ENCODE measurements at places on chromosomes 1 and 21.

DNA sequence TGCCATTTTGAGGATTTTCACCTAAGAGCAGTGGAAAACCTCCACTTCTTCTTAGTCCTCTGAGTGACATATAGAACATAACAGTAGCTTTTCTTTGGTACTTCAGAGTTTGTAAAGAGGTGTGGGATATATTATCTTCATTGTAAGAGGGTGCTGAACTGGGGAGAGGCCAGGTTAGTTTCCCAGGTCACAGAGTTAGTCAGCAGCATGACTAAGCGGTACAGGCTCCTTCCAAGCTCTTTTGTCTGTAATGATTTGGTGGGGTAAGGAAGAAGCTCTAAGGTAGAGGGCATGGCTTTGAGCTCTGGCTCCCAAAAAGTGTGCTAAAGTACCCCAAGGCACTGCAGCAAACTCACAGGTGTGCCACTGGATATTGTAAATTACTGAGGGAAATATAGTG lies 325.0 kb upstream of the PLXNA2 start:
- DNase-seq: no peak

- no peak for DNase-seq
These were observed 38.4 kb upstream of the CD101 start for GRCh38 chr1:116962987-116963639.

- no peak for DNase-seq
These were observed 156.5 kb downstream of the PDE4B start for GRCh38 chr1:65949230-65949626.

GRCh38 chr1:205631768-205632668 lies at the start of gene ELK4:
Gene ELK4, minus strand, starts transcription at chr1:205632011. Its CDS starts 8,129 bp downstream, at chr1:205623882.
- peak; percentile 96 for DNase-seq

- peak; percentile 44 for DNase-seq
These were observed 11.9 kb upstream of the TCP10L start for GRCh38 chr21:32597205-32597604.

- no peak for DNase-seq
These were observed 10.9 kb upstream of the LRRC3 start for GRCh38 chr21:44444286-44444931.

DNA sequence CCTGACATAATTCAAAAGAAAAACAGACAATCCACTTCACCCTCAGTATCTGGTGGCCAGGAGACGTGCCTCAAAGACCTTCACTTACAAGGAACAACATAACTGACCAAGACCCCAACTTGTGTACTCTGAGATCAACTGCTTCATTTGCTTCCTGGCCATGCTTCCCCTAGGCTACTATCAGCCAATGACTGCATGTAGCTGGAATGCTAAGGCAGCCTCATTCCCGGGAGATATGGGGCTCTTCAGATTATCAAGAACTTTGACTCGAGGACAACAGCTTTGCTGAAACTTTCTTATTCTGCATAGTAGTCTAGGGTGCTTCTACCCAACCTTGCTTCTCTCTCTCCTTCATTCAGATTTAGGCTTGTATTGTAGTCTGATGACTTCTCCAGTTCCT lies 11.7 kb upstream of the UCK2 start:
- no peak for DNase-seq

- DNase-seq: no peak
These were observed 83.1 kb downstream of the VWA5B1 start for GRCh38 chr1:20373764-20374163.

DNA sequence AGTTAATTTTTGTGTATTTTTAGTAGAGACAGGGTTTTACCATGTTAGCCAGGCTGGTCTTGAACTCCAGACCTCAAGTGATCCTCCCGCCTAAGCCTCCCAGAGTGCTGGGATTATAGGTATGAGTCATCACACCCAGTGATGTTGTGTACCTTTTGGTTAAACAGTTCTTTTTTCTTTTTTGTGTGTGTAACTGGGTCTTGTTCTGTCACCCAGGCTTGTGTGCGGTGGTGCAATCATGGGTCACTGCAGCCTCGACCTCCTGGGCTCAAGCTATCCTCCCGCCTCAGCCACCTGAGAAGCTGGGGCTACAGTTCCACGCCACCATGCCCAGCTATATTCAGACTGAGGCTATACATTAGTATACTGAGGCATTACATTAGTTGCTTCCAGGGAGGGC lies 37.8 kb downstream of the GABPB2 start:
- no peak for DNase-seq

DNA sequence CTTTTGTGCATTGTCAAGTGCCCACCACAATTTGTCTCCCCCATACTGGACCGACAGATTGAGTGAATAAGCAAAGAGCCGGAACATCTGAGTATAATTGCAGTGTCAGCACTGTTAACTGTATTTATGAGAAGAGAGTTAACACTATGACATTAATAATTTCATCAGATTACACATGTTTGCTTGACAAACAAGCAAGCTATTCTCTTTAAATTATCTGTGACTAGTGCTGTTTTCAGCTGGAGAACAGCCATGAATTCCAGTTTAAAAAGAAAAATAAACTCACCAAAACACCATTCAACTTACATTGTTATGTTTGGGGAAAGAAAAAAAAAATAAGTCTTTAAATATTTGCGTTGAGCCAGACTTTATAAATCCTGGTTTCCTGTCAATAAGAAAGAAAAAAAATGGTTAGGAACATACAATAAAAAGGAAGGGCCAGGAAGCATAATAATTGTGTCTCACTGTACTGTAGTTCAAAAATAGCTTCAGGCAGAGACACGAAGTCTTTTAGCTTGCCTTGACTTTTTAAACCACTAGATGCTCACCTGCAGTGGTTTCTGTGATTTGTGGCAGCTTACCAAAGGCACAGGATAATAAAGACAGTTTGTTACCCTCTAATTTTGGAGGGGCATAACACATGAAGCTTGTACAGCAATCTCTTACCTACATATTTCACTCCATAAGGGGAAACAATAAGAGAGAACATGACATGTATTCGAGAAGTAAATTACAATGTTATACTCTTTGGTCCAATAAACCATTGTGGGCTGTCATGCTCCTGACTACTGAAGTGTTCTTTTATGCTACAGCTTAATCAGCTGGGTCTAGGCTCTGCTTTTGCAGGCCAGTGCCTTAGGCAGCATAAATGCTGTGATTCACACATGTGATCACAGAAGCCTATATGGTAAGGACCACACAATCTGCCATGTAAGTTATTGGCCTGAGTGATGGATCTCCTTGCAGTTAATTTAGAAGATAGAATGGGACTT lies 302.0 kb upstream of the ADGRL2 start:
- peak; percentile 84 for DNase-seq

GRCh38 chr21:38853421-38853919 lies 47.7 kb downstream of the ETS2 start:
- no peak for DNase-seq

GRCh38 chr1:228150120-228150460 lies 360 bp downstream of the GJC2 start:
- DNase-seq: no peak

DNA sequence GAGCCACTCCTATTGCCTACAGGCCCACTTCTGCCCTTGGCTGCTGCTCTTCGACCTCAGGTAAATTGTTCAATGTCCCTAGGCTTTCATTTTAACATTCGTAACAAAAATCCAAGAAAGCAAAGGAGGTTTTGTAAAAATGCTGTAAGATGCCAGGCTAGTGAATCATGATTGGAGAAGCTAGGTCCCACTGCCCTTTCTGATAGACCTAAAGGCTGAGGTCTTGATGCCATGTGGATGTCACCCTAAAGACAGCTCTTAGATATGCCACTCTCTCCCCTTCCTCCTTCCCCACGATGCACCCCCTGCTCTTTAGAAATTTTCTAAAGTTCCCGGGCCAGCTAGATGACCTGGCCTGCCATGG lies 9.9 kb upstream of the TMEM39B start:
- DNase-seq: no peak

GRCh38 chr21:32475162-32475812 lies 62.8 kb downstream of the EVA1C start:
- DNase-seq: peak; percentile 77

- no peak for DNase-seq
These were observed 17.8 kb upstream of the JAK1 start for GRCh38 chr1:64984106-64984505.

- DNase-seq: no peak
These were observed 48.4 kb upstream of the ZNF326 start for GRCh38 chr1:89946532-89946931.

DNA sequence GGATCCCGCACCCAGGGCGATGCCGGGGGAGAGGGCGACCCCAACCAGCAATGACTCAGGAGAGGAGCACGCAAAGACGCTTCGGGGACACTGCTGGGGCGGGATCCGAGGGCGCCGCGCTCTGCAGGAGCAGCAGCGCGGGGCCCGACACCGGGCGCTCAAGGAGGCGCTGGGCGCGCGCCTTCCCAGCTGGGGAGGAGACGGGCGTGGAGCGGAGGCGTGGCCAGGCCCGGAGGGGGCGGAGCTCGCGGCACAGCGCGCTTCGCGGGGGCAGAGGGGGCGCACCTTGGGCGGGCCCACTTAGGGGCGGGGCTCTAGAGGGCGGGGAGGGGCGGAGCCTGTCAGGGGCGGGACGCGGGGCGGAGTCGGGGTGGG lies 369 bp downstream of the SUMO3 start:
- peak; percentile 71 for DNase-seq

DNA sequence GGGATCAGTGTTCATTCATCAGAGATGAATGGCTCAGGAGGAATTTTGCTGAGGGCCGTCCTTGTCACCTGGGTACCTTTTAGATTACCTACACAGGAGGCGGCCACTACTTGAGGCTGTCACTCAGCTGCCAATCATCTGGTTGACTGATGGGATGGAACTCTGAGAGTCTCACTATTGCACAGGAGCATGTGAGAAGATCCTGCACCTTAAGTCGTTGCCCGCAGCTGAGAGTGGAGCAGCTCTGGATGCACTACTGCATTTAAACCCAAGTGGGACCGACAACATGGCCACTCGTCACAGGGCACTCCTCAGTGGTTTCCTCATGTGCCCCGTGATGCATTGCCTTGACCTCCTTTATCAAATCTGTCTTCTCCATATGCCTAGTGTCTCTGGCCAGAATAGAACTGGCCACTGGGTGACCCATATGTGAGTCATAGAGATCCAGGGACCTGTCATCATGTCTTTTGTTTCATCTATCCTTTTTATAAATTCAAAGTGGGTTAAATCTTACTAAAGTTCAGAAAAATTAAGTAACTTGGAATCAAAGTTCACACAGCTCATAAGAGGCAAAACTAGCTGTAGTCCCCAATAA lies 165.5 kb downstream of the ZSCAN20 start:
- DNase-seq: no peak

DNA sequence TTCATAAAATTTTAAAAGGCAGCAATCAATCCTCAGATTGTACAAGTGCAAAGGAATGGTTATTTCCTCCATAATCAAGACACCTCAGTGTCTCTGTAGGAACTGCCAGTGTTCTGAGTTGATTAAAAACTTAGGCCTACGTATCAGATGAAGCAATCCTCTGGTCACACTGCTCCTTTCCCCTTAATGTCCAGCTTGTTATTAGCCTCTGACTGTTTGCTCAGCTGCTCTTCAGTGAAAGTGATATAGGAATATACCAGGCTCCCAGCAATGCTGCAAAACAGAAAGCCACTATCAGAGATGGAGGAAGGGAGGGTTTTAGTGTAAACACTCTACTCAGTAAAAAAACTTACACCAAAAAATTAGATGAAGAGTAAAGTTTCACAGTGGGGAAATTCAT lies 49.8 kb downstream of the SLC35D1 start:
- no peak for DNase-seq

DNA sequence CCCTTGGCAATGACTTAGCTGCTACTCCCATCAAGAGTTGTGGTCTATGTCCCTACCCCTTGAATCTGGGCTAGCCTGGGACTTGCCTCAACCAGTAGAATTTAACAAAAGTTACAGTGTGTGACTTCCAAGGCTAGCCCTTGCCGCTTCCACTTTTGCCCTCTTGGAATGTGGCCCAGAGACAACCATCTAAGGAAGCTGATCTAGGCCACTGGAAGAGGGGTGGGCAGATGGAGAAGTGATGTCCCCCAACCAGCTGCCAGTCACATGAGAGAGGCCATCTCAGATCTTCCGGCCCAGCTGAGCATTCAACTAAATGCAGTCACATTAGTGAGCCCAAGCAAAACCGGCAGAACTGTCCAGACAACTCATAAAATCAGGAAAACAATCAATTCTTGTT lies 115.1 kb downstream of the TOMM20 start:
- no peak for DNase-seq

DNA sequence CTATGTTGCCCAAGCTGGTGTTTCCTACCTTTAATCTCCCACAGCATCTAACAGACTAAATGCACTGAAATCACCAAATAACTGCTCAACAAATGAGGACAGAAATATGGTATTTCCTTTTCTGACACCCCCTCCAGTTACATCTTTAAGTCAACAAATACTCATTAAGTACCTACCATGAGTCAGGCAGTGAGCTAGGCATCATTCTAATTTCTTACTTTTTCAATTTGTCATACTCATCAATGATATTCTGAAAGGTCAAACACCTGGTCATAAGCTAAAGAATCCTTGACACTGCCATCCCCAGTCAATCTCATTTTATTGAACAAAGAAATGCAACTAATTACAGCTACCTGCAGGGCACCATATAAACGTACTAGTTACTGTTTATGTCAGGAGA lies 36.6 kb downstream of the LUZP1 start:
- no peak for DNase-seq

DNA sequence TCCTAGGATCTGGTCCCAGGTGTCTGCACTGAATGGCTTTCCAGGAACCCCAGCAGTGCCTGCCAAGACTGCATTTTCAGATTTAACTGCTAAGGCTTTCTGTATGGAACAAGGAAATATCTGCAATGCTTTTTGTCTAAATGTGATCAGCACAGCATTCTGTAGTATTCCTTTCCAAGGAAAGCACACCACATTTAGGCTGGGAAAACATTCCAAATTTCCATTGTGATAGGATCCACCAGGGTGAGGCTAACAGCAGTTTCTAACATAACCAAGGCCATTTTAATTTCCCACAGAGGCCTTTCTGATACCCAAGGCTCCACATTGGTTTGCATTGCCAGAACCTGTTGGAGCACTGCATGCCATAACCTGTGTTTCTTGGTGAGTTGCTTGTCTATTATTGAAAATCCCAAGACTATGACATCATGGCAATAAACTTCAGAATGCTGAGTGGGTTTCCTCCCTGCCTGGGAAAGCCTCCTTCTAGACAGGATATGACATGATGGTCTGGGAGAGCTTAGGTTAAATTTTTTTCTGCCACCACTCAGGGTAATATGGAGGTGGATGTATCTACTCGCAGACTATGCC lies 23.3 kb upstream of the PTGFRN start:
- no peak for DNase-seq

DNA sequence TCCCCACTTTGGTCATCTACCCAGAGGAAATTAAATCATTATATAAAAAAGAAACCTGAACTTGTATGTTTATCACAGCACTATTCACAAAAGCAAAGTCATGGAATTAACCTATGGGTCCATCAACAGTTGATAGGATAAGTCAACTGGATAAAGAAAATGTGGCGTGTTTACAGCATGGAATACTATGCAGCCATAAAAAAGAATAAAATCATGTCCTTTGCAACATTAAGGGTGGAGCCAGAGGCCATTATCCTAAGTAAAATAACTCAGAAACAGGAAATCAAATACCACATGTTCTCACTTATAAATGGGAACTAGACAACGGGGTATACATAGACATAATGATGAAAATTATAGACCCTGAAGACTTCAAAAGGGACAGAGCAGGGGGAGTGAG lies 27.6 kb upstream of the KCNK1 start:
- DNase-seq: no peak

- DNase-seq: no peak
These were observed 618.5 kb downstream of the PTPRU start for GRCh38 chr1:29854700-29855276.

GRCh38 chr1:215497528-215497927 lies 69.6 kb upstream of the KCTD3 start:
- no peak for DNase-seq

All from fibroblast of skin of left quadriceps (primary cell).